ENCODE measurements at places on chromosomes 16 and 17.

GRCh38 chr17:7889166-7889955, 772 bp downstream of the CHD3 start:
- peak; percentile 93 for DNase-seq

- DNase-seq = no peak
These were observed 154.0 kb upstream of the HSBP1 start for GRCh38 chr16:83653785-83654184.

- no peak for DNase-seq
These were observed 9.6 kb downstream of the GSE1 start for GRCh38 chr16:85622683-85623082.

DNA sequence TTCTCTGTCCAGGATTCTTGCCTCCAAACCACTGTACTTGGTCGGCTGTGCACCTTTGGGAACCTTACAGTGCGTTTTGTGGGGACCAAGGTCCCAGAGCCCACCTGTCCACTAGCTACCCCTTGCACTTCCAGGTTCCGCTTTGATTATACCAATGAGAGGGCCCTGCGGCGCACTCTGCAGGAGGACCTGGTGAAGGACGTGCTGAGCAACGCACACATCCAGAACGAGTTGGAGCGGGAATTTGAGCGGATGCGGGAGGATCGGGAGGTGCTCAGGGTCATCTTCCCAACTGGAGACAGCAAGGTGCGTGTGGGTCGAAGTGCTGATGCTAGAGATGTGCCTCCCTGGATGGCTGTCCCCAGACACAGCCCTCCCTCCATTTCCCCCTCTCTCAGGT, 18.8 kb downstream of the POLR2A start:
- no peak for DNase-seq

Measured in SHP77 treated with DMSO at 0.1 percent for 48 hours (cell line).